Right ventricle myocardium superior (tissue), 1 donor: ENCODE measurements at places on chromosomes 3 and 15. TPM values are rescaled to one million over a fixed set of nuclear protein-coding genes. Genes with fewer than 3 reads are reported as not detected.

APOD gene
- 322 TPM for total RNA-seq

- no peak for DNase-seq
Measured at GRCh38 chr3:24923570-24923969, 428.9 kb upstream of the THRB start.

- DNase-seq = no peak
Measured at GRCh38 chr3:151775314-151776258, 38.3 kb upstream of the AADAC start.

DNA sequence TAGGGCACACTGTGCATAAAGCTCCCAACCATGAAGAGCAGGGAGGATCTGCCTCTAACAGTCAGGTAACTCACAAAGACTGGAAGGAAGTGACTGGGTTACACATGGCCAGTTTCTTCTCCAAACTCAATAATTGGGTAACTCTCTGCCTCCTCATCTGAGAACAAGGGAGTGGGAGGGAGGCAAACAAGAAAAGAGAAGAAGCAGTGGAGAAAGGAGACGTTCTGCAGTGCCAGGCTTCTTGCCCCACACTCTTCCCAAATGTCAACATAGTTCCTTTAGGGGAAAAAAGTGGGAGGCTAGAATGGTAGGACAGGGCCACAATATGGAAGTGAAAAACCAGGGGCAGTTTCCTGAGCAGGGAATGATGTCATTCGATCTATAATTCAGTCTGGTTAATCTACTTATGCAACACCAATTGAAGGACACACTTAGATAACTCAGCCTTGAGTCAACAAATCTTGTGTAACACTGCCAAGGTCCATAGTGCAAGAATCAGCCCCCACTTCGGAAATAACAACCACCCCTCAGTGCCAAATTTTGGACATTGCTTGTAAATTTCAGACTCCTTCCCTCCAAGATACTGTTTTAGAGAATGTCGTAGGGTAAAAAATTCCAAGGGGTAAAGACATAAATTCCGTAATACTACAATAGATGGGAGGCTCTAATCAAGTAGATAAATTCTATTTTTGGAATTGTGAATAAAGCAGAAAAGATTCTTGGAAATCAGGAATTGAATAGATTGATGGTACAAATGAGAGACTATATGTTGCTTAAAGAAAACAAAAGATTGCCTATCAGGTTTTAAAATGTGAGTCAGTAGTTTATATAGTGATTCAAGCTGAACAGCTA, 143.0 kb downstream of the LPP start:
- no peak for DNase-seq

LMAN1L gene
- 20.6 TPM for total RNA-seq

GRCh38 chr3:185351396-185351795, 11.5 kb upstream of the MAP3K13 start:
- no peak for DNase-seq

REC114 gene
- total RNA-seq = 1.00 TPM

GRCh38 chr3:14345496-14346150, 56.8 kb upstream of the SLC6A6 start:
- no peak for DNase-seq

DNA sequence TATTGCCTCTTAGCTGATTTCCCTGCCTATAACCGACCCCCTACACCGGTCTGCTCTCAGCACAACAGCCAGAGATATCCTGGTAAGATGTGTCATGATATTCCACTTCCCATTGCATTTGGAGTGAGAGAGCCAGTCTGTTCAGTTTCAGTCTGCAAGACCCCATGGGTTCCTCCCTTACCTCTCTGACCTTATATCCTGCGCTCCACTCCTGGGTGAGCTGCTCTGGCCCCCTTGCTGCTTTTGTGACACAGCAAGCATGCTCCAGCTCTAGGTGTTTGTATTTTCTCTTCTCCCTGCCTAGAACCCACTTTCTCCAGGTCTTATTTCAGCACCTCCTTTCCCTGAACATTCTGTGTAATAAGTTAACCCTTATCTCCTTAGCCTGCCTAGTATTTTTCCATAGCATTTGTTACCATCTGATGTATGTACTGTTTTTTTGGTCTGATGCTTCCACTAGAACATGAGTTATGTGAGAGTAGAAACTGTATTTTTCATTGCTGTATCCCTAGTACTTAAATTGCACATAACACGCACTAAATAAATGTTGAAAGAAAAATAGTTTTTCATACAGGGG, 44.2 kb downstream of the CMTM8 start:
- DNase-seq = no peak

- DNase-seq = no peak
Measured at GRCh38 chr3:152825566-152825965, 9.4 kb upstream of the P2RY1 start.

DNA sequence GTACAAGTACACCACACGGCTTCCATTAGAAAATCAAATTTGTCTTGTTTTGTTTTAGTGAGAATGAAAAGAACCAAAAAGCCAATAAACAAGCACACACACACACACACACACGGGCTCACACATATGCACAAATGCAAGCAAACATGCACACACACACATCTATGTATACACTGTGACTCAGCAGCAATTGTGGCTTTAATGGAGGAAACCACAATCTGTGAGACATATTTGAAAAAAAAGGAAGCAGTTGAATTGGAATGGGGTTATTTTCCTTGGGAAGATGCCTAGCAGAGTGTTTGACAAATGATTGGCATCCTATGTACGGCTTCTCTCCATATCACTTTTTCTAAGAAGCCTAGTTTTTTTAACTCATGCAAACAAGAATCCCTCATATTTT, 201.1 kb upstream of the ARRDC4 start:
- DNase-seq = no peak

DNA sequence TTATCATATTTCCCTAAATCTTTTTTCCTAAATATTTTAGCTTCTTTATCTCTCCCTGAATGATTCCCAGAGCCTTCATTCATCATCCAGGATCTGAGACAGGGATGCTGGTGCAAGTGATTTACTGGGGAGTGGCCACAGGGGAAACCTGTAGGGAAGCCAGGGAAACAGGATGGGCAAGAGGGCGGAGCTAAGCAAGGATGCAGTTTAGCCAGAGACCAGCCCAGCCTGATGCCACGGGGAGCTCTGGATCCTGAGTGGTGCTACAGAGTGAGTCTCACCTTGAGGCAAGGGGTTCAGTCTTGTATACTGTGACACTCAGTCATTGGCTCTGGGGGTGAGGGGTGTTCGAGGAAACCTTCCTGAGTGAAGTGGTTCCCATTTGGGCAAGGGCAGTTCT, 39.7 kb upstream of the LRRFIP2 start:
- no peak for DNase-seq

GRCh38 chr3:124873226-124873625, 13.9 kb downstream of the ITGB5 start:
- no peak for DNase-seq

SUCNR1 gene
- total RNA-seq = 0.08 TPM

DNA sequence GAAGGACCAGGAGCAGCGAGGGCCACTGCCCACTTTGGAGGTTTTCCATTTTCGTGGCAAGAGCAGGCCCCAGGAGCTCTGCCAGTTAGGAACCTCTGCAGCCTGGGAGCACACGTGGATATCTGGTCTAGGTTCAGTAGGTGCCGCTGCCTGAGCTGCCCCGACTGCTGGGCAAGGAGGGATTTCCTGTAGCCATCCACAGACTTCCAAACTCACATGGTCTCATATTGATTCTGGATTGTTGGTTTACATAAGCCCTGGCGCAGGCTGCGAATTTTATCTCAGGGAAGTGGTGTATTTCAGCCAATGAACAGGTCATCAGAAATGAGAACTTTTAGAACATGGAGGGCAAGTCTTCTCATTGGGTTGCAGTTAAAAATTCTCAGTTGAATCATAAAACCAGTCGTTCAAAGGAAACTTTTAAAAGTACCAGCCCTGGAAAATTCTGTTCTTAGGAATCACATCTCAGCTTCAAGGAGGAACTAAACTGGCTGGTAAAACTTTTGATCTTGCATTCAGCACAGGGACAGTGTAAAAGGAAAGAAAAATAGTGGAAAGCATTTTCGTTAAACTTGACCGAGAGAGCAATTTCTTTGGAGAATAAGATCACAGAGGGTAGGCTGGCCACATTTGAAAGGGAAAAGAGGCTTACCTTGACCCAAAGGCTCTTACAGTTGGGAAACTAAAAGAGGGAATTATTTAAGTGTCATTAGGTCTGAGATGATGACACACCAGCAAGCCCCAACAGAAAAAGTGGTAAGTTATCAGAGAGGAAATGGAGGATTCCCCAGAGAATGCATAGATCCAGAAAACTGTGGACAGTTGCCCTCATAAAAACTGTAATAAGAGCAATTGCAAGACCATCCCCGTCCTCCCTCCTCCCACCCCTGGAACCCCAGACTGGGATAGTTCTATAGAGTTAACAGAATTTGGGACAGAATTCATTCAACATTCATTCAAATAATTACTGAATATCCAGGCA, 6.4 kb upstream of the RTP3 start:
- no peak for DNase-seq

DNA sequence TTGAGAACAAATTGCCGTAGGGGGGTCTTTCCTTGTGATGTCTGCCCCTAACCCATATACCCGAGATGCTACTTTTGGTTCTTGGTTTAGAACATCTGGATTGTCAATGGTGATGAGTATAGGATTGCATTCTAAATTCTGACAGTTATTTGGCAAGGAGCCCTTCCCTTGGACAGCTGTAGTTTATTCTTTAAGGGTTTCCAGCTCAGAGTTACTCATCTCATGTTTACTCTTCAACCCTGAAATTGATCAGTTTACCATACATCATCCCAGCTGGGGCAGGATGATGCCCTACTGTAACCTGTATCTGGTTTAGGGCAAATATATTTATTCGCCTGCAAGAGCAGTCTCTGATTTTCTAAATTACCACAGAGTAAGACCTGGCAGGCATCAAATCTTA, 85.7 kb upstream of the XCR1 start:
- no peak for DNase-seq

KCNMB3 gene
- total RNA-seq = 0.89 TPM

DNA sequence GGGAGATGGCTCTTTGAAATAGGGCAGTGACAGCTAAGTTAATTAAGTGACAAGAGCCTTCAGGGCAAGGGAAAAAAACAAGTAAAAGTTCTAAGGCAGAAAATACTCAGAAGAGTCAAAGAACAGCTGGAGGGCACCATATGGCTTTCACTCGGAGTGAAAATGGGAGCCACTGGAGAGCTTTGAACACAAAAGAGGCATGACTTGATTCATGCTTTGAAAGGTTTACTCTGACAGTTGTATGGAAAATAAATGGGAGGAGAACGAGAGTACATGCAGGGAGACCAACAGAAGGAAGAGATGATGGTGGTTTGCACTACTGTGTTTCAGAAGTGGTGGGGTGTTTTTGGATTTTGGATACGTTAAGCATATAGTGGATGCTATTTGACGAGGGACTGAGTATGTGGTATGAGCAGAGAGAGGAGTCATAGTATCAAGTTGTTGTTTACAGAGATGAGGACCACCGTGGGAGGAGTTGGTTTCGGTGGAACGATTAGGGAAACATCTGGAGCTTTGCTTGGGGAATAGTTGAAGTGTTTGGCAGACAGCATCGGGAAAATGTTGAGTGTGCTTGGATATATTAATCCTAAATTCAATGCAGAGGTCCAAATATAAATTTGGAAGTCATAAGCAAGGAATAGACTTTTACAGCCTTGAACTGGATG, 411.5 kb downstream of the GABRG3 start:
- no peak for DNase-seq

DNA sequence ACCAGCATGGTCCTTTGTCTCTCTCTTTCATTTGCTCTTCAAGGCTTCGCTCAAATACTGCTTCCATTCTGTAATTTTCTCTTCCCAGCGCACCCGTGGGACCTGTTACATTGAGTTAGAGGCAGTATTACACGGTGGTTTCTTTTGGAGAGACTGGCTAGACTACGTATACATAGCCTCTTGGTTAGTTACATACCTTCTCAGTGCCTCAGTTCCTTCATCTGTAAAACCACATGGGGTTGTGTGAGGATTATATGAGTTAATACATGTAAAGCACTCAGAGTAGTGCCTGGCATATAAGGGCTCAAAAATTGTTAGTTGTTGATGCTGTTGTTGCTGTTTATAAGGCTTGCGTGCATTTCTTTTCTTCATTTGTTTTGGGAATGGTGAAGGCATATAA, 33.8 kb downstream of the UBE2E2 start:
- no peak for DNase-seq

- DNase-seq = no peak
Measured at GRCh38 chr3:54374214-54374852, 252.0 kb downstream of the CACNA2D3 start.

DNA sequence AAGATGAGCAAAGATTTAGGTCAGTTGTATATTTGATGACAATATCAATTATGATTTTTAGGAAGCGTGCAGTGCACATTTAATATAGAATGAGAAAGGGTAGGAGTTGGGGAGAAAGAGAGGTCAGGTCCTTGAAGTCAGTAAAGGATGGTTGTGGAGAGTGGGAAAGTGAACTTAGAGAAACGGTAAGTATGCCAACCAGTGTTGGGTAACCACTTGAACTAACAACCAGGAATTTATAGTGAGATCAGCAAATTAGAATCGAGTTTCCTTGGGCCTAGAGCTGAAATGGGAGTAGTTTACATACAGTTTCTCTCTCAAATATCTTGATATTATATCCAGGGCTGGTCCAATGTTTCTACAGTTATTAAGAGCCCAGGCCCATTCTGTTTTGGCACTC, 188.5 kb upstream of the RBMS3 start:
- no peak for DNase-seq

SORD gene
- 12.1 TPM for total RNA-seq

- no peak for DNase-seq
Measured at GRCh38 chr3:178628037-178628436, 91.8 kb downstream of the KCNMB2 start.

DNA sequence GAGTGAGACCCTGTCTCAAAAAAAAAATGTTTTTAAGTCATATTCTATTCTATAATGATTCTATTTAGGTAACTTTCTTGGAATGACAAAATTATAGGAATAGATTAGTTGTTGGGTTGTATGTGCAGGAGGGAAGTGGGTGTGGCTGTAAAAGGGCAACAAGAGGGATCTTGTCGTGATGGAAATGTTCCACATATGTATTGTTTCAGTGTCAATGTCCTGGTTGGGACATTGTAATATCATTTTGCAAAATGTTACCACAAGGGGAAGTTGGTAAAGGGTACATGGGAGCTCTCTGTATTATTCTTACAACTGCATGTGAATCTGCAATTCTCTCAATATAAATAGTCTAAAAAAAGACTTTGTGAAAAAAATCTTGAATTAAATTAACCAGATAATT, 14.3 kb upstream of the ABHD5 start:
- no peak for DNase-seq

DNA sequence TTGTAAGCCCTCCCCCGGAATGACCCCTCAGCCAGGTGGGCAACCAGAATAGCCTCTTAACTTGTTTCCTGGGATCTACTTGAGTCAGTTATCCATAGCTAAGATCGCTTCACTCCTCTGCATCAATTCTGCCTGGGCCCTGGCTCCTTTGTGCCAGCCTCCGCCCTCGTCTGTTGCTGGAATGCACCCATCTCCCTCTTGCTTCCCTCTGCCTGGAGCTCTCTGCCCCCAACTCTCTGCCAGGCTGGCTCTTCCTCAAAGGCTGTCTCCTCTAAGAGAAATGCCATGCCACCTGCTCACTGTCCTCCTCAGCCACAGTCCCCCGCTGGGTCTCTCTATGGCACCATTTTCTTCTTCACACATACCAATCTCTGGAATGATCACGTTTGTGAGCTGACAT, 240.8 kb downstream of the ADAMTS17 start:
- DNase-seq = no peak
